Tongue (tissue), 3 donors: ENCODE measurements at places on chromosomes 1 and 21. TPM values are rescaled to one million over a fixed set of nuclear protein-coding genes. Genes with fewer than 3 reads are reported as not detected.

Gene ACTN2
- total RNA-seq: 1,156 TPM

Gene PRDM16
- 1.6 TPM for total RNA-seq

Gene OLFML3
- 80.7 TPM for total RNA-seq

Gene MRPS21
- 19.7 TPM for total RNA-seq

Gene LRRC71
- not detected for total RNA-seq

Gene LEPR
- total RNA-seq: 19.6 TPM

Gene MPZ
- total RNA-seq: 67.9 TPM

Gene RIPPLY3
- total RNA-seq: 0.72 TPM

Gene POMGNT1
- 40.6 TPM for total RNA-seq

Gene DISP3
- total RNA-seq: 0.31 TPM

Gene SYNC
- 71.8 TPM for total RNA-seq

Gene OR10R2
- total RNA-seq: not detected

Gene GPATCH2
- total RNA-seq: 25.8 TPM
